Cardiac ventricle fibroblast (primary cell): ENCODE measurements at places on chromosomes 3 and 15. TPM values are rescaled to one million over a fixed set of nuclear protein-coding genes. Genes with fewer than 3 reads are reported as not detected.

Gene ATP8B4
- total RNA-seq: 1.4 and 1.8 TPM in 2 replicates

Gene P2RY13
- not detected in 2 replicates for total RNA-seq

Gene CPNE9
- total RNA-seq: not detected in 2 replicates

Gene CFAP161
- 0.05 TPM in 1 of 2 replicates, not detected in the other for total RNA-seq

Gene SLC22A13
- total RNA-seq: not detected in 2 replicates

Gene ADAMTSL3
- 0.39 and 0.50 TPM in 2 replicates for total RNA-seq

Gene PLSCR2
- not detected in 2 replicates for total RNA-seq

Gene BFSP2
- total RNA-seq: not detected in 2 replicates
